ENCODE measurements at places on chromosomes 4 and X.

DNA sequence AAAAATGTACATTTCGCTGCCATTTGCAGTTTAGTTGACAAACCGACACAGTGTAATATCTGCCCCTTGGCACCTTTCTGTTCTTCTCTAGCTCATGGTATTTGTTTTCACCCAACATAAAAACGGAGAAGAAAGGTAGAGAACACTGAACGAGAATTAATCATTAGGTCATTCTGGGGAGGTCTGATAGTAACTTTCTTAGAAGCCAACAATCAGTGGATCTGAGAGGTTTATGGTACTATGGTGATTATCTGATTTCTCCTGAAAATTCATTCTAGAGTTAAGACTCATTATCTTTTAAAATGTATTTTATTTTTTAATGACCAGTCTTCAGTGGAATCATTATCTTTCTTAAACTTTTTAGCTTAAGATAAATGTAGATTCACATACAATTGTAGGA is 8.5 kb downstream of the RAPGEF2 start:
- no peak for DNase-seq

- no peak for DNase-seq
Observed at GRCh38 chrX:68945081-68945602, 116.3 kb downstream of the EFNB1 start.

DNA sequence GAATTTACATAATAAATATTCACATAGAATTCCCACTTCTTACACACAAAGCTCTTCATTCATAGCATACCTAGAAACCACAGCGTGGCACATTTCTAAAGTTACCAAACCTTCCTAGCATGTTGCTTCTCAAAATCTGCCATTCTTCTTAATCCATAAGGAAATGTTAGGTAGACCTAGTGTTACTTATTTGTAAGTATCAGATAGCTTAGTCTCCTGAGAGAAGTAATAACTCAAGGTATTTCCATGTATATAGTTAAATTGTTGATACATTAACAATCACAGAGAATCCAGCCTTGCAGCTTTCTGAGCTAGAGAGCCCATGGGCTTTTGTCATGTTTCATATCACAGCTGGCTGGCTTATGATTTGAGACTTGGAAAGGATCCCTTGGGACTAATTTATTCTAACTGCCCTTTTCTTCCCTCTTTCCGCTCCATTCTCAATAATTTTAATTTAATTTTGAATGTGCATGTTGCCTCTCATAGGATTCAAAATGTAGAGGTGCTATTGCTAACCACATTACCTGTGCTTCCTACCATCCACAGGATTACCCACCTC is 17.6 kb downstream of the SH3RF1 start:
- DNase-seq = no peak

GRCh38 chr4:128468123-128468989 is 180.7 kb upstream of the PGRMC2 start:
- peak; percentile 50 for DNase-seq

GRCh38 chr4:173547889-173548288 is 17.9 kb upstream of the HAND2 start:
- no peak for DNase-seq

DNA sequence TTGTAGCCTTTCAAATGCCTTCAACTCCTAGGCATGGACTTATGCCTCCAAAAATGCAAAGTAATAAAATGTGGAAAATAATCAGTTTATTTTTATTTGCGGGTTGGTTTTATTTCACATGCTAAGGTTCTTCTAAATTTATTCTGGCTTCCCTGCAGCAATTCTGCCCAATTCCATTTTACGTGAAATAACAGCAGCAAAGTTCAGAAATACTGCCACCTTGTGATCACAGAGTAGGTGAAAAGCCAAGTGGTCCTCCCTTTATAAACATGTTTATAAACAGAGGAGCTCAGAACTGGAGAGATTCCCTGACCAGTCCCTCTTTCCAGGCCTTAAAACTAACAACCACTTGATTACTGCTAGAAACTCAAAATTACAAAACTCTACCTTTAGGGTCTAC is 14.7 kb upstream of the DCHS2 start:
- DNase-seq = no peak

DNA sequence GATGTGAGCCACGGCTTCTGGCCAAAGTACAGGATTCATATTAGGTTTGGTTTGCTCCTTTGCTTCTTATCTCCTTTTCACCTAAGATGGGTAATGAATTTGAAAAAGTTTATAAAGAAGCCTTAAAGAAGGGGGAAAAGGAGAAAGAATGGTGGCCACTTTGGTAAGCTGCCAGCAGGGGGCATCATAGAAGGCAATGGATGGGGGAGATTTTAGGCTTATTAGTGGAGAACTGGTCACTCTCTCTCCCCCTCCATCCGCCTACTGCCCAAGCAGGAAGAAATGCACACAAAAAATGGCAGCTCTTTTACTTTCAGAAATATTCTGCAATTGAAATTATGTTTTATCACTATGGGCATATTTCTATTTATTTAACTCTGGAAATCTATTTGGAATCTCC is 32.0 kb downstream of the SPARCL1 start:
- DNase-seq = no peak

- no peak for DNase-seq
Observed at GRCh38 chr4:148514581-148514980, 72.4 kb upstream of the NR3C2 start.

- DNase-seq = no peak
Observed at GRCh38 chrX:21657318-21658151, 595 bp downstream of the KLHL34 start.

DNA sequence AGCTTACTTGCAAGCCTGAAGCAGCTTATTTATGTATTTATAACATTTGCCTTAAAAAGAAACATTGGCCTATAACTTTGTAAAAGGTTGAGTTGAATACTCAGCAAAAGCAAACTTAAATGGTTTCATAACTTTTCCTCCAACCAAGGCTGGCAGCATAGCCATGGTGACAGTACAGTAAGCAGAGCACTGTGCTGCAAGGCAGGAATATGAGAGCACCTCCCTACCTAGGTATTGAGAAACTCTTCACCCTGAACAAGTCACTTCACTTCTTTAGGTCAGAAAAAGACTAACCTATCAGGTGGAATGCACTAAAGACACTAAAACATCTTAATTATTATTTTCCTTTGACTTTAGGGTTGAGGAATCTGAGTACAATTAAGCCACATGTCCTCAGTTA is 63.9 kb upstream of the GYPA start:
- DNase-seq = no peak

- no peak for DNase-seq
Observed at GRCh38 chrX:96182366-96182765, 502.3 kb upstream of the DIAPH2 start.

- DNase-seq = no peak
Observed at GRCh38 chr4:106738121-106738520, 298.0 kb downstream of the DKK2 start.

- DNase-seq = no peak
Observed at GRCh38 chr4:36823199-36823967, 421.2 kb upstream of the NWD2 start.

DNA sequence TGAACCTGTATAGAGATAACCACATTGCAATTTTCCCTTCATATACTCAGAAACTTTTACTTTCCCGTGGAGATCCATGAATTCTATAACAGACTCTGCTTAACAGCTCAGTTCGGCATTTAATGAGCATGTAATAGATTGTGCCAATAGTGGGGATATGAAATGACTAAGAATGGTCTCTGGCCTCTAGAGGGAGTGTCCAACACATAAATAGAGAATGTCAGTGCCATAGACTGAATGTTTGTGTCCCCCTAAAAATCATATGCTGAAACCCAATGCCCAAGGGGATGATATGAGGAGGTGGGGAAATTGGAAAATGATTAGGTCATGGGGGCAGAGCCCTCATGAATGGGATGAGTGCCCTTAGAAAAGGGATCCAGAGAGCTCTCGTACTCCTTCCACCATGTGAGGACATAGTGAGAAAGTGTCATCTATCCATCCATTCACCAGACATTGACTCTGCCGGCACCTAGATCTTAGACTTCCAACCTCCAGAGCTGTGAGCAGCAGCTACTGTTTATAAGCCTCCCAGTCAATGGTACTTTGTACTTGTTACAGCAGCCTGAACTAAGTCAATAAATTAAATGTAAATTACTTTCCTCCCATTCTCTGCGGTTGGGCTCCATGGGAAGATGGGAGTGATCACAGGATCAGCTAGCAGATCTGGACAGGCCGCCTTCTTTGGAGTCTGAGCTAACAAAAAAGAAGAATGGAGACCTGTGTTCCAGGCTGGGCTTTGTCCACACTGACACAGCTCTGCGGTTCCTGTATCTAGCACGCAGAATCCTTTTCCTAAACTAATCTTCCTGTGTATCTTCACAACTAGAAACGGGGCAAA is 28.1 kb upstream of the HPSE start:
- DNase-seq = no peak

DNA sequence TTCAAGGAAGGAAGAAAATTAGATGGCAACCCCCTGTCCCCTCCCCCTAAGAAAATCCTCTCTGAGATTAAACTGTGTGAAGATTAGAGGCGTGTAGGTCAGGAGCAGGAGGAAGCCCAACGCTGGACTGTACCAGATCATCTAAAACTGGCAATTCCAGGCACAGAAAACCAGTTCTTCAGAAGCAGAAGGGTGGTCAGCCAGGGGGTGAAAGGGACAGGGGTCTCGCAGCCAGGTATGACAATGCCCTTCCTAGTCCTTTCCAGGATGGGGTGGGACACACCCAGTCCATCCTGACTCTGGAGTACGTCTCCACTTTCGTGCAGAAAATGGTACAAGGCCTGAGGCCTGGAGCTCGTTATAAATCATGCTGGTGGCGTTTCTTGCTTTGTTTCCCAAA is 3.3 kb upstream of the RHOH start:
- DNase-seq = no peak

DNA sequence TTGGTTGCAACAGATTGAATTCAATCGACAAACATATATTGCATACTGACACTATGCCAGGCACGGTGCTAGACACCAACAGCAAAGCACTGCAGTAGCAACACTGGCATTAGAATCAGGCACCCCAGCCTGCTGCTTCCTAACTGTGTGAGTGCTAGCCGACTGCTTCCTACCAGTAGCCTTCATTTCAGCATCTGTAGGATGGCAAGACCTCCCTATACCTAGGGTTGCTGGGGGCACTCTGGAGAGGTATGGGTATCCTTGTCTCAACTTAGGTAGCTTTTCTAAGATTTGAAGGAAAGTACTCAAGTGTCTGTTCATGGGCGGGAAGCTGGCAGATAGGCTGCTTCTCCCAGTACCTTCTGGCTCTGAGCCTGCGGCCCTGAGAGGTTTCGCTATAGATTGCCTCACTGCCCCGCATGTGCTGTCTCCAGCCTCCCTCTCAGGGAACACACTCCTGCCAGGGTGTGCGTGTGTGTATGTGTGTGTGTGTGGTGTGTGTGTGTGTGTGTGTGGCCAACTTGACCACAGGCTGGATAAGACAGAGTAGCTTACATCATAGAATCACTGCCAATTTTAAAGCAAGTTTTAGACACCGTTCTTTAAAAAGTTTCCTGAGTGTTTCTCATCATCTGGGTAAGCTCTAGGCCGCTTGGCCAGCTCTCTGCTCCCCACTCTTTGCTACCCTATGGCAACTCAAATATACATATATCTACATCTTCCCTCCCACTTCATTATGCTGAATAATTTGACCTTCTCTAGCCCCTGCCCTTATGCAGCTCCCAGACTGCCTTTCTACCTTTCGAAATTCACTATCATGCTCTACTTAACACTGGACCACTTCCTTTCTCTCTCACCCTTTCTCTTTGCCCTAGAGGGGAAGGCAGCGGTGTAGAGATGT is 97.0 kb upstream of the PJA1 start:
- DNase-seq = no peak

DNA sequence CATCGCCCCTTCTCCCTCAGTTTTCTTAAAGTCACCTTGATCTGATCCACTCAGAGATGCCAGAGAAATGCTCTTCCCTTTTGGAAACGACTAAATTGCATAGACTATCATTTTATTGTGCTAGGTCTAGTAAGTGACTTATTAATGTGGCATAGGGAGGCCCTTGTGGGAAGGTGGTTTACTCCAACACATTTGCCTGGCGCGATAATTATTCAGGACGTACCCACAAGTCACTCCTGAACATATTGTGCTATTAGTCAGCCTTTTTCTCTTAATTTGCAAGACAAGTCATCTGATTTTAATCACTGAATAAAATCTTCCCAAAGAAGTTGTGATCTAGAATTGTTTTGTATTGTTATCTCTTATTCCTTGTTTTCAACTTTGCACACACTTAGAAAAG is 7.6 kb downstream of the ENPEP start:
- no peak for DNase-seq

- no peak for DNase-seq
Observed at GRCh38 chr4:167150587-167150986, 83.7 kb downstream of the SPOCK3 start.

GRCh38 chr4:108119199-108119800 is 49.4 kb downstream of the LEF1 start:
- no peak for DNase-seq

GRCh38 chr4:137632842-137633241 is 100.5 kb upstream of the PCDH18 start:
- no peak for DNase-seq

DNA sequence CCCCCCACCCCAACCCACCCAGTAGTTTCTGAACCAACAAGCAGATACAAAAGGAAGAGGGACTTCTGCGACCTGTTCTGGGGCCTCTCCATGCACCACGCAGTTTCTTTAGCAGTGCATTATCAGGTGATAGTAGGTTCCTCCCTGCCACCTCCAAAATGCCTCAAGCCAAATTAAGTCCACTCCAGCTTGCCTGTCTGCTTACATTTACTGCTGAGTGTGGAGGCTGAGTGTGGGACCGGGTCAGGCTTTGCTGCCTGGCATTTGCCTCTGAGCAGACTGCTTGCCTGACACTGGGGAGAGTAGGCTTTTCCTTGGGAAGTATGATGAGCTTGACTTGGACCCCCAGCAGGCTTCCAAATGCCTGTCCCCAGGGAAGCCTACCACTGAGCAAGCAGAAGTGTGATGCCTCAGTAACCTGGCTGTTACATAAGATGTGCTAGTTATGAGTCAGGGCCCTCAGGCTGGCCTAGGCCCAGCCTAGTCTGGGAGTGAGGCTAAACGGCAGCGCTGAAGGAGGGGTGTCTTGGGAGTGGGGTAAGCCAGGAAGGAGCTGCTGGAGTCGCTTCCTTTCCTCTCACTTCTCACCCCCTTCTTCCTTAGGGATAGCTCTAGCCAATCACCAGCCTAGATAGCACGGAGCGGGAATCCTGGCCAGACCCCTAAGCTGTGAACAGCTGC is 9.0 kb downstream of the TSC22D3 start:
- DNase-seq = no peak

DNA sequence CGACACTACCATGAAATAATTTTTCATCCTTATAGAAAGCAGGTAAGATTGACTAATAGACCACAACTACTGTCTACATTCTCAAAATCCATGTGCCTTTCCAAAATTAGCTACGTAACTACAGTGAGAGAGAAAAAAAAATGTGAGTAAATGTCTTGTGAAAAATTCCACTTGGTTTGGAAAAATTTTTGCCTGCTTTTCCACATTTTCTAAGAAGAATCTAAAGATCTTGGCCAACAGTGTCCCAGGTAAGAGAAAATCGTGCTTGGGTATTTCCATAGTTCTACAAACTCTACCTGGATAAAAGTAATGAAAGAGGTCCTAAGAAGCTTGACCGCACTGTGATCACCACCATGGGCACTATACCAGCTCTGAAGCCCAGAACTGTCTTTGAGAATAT is 1.4 kb upstream of the CLCN3 start:
- no peak for DNase-seq

GRCh38 chrX:133792198-133792953 is 193.0 kb downstream of the GPC3 start:
- DNase-seq = no peak
